ENCODE measurements at places on chromosomes 6 and 20. TPM values are rescaled to one million over a fixed set of nuclear protein-coding genes. Genes with fewer than 3 reads are reported as not detected.

The METTL24 gene
- polyA plus RNA-seq: not detected

The MED20 gene
- 25.5 TPM for polyA plus RNA-seq

The PSMB9 gene
- 12.3 TPM for polyA plus RNA-seq

The MYH7B gene
- 0.49 TPM for polyA plus RNA-seq

The GJA10 gene
- polyA plus RNA-seq: not detected

The MEI4 gene
- polyA plus RNA-seq: 0.04 TPM

The SLC22A2 gene
- not detected for polyA plus RNA-seq

The PKHD1 gene
- polyA plus RNA-seq: not detected

The BRPF3 gene
- 5.8 TPM for polyA plus RNA-seq

The EEF1A1 gene
- polyA plus RNA-seq: 3,918 TPM

The TPD52L1 gene
- 12.3 TPM for polyA plus RNA-seq

The KIF16B gene
- 2.6 TPM for polyA plus RNA-seq

The BPIFA1 gene
- polyA plus RNA-seq: not detected

The GPLD1 gene
- polyA plus RNA-seq: 0.09 TPM

The INSM1 gene
- polyA plus RNA-seq: not detected

The PI16 gene
- polyA plus RNA-seq: 390 TPM

The CTSZ gene
- 13.5 TPM for polyA plus RNA-seq

The FNDC1 gene
- polyA plus RNA-seq: 8.6 TPM

The SDC4 gene
- 454 TPM for polyA plus RNA-seq

The MAK gene
- 0.14 TPM for polyA plus RNA-seq

The CCM2L gene
- not detected for polyA plus RNA-seq

The PACRG gene
- 0.42 TPM for polyA plus RNA-seq

The COL12A1 gene
- 253 TPM for polyA plus RNA-seq

The PLG gene
- polyA plus RNA-seq: 0.29 TPM

The TCF15 gene
- not detected for polyA plus RNA-seq

The DLL1 gene
- 0.68 TPM for polyA plus RNA-seq

The ENPP4 gene
- polyA plus RNA-seq: 1.1 TPM

The C20orf202 gene
- not detected for polyA plus RNA-seq

The SAMD10 gene
- 1.7 TPM for polyA plus RNA-seq

The CD109 gene
- polyA plus RNA-seq: 31.1 TPM

The CDK19 gene
- 3.3 TPM for polyA plus RNA-seq

The POU3F2 gene
- not detected for polyA plus RNA-seq

The OVOL2 gene
- not detected for polyA plus RNA-seq

The MBOAT1 gene
- 1.7 TPM for polyA plus RNA-seq

The ANGPT4 gene
- polyA plus RNA-seq: not detected

The JPH2 gene
- 1.8 TPM for polyA plus RNA-seq

The RAMACL gene
- polyA plus RNA-seq: 0.31 TPM

The KHDC3L gene
- not detected for polyA plus RNA-seq

The ZNF341 gene
- polyA plus RNA-seq: 2.9 TPM

Measured in GM23248 (cell line).